ENCODE measurements at places on chromosomes 3 and 15.

GRCh38 chr15:98610991-98611390 lies 37.3 kb upstream of the IGF1R start:
- no peak for DNase-seq

GRCh38 chr3:134621854-134622253 lies 29.0 kb downstream of the KY start:
- DNase-seq = no peak

- DNase-seq = no peak
These were observed 318.5 kb downstream of the NTRK3 start for GRCh38 chr15:87938031-87938430.

GRCh38 chr15:29437888-29438702 lies 168.5 kb upstream of the NSMCE3 start:
- DNase-seq = no peak

GRCh38 chr3:53102601-53103147 lies 27.6 kb downstream of the RFT1 start:
- DNase-seq = peak; percentile 26

- no peak for DNase-seq
These were observed 702.3 kb downstream of the SI start for GRCh38 chr3:164375995-164376394.

GRCh38 chr3:152073267-152073666 lies 195.5 kb upstream of the MBNL1 start:
- no peak for DNase-seq

GRCh38 chr3:183554377-183554776 lies 1.1 kb downstream of the KLHL6 start:
- peak; percentile 46 for DNase-seq

DNA sequence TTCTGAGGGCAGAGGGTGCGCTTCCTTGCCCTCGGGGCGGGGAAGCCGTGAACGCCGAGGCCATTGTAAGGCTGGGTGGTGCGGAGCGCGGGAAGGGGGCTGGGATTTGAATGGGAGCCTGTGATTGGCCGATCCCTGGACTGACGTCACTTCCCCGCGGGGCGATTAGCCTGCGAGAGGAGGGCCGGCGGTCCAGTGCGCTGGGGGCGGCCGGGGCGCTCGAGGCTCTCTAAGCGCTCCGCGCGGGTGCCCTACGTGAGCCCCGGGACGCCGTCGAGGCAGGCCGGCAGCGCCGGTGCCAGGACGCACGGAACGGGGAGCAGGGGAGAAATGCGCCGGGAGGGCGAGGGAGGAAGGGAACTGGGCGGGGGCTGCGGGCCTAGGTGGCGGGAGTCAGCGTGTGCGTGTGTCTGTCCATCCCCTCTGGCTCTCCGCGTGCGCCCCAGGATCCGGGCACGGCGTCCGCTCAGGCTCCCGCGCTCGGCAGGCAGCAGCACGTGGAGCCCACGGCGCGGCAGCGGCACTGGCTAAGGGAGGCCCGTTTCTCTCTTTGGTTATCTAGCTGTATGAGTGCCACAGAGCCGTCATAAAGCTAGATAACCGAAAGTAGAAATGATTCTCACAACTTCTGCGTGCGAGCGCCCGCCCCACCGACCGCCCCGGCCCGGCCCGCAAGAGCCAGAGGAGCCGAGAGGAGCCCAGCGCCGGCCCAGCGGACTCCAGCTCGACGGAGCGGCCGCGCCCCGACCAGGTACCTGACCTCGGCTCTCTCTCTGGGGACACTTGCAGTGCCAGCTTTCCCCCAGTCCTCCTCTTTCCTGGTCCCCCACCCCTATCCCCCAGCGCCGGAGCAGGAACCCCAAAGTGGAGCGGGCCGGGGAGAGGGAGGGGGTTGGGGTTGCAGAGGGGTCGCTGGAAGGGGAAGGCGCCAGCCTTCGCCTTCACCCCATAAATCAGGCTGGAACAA lies 33.1 kb upstream of the POLG start:
- DNase-seq = peak; percentile 13

GRCh38 chr3:161556533-161556932 lies 59.9 kb downstream of the OTOL1 start:
- no peak for DNase-seq

- DNase-seq = no peak
These were observed 131.8 kb downstream of the P3H2 start for GRCh38 chr3:189988854-189989253.

- DNase-seq = peak; percentile 5
These were observed 36.0 kb upstream of the TIMP4 start for GRCh38 chr3:12194669-12195161.

GRCh38 chr3:155391551-155391958 lies 98.1 kb upstream of the STRIT1 start:
- DNase-seq = no peak

Measured in CD4-positive, alpha-beta T cell treated with Interleukin-17A for 1 hour (primary cell).